ENCODE measurements at places on chromosomes 16 and 17.

GRCh38 chr17:30344283-30345088, 10.6 kb upstream of the TMIGD1 start:
- DNase-seq: peak; percentile 66

DNA sequence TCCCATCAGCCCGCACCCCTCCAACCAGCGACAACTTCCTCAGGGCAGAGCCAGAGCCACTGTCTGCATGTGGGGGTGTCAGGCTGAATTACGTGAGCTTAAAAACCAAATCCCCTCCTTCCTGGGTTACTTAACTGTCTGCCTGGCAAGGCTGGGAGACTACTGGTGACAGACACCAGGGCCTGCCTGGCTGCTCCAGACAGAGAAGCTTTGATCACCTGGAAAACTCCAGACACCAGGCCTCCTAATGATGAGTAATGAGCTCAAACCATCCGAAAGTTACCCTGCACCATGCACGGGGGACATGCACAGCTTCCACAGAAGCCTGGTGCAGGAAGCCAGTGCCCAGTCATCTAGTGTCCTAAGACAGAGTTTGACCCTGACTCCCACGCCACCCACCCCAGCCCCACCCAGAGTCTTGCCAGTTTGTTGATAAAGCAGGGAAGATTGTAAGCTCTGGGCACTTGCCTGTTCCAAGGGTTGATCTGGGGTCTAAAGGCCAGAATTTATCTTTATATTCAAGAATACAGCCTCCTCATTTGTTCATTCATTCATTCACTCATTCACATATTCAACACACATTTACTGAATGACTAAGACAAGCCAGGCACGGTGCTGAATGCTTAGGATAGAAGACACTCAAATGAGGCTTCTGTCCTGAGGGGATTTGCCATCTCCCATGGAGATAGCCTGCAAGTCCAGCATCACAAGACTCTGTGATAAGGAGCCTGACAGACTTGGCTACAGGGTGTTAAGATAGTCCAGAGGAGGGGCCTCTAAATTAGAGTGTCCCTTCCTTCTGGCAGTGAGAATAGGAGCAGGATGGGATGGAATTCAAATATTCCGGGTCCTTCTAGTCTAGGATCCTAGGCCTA, 7.2 kb upstream of the CCDC182 start:
- no peak for DNase-seq

GRCh38 chr16:57999971-58000705, at the start of gene ZNF319:
Gene ZNF319 (minus strand): TSS chr16:58000672. CDS start chr16:57998265, 2,407 bp downstream.
- peak; percentile 30 for DNase-seq

DNA sequence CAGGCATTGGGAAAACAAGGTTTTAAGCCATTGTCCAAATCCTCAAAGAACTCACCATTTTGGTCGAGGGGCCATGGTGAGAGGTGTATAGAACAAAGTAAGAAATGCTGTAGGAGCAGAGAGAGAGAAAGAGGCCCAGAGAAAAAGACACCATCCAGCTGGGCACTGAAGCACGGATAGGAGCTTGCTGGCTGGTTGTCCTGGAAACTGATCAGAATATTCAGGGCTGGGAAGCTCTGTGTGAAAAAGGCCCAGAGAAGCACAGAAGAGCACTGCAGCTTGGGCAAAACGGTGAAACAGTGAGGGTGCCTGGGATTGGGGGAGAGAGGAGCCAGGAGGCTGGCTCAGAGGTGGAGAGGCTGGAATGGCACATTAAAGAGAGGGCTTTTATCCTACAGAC, 16.5 kb downstream of the HS3ST3B1 start:
- DNase-seq: no peak

GRCh38 chr16:87329436-87330256, 12.5 kb upstream of the C16orf95 start:
- peak; percentile 17 for DNase-seq

DNA sequence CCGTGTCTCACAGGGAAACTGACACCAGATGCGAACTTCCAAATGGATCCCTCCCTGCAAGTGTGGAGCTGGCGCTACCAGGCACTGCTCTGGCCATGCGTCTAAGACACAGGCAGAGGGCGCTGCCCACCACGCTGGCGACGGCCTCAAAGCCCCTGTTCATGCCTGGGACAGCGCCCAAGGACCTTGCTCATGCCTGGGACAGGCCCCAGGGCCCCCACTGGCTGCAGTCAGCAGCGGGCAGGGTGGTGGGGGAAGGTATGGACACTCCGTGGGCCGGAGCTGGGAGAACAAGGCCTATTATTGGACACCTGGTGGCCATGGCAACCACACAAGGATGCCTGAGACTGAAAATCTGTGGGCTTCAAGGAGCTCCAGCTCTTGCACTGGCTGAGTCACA, 8.8 kb downstream of the ZG16B start:
- peak; percentile 70 for DNase-seq

DNA sequence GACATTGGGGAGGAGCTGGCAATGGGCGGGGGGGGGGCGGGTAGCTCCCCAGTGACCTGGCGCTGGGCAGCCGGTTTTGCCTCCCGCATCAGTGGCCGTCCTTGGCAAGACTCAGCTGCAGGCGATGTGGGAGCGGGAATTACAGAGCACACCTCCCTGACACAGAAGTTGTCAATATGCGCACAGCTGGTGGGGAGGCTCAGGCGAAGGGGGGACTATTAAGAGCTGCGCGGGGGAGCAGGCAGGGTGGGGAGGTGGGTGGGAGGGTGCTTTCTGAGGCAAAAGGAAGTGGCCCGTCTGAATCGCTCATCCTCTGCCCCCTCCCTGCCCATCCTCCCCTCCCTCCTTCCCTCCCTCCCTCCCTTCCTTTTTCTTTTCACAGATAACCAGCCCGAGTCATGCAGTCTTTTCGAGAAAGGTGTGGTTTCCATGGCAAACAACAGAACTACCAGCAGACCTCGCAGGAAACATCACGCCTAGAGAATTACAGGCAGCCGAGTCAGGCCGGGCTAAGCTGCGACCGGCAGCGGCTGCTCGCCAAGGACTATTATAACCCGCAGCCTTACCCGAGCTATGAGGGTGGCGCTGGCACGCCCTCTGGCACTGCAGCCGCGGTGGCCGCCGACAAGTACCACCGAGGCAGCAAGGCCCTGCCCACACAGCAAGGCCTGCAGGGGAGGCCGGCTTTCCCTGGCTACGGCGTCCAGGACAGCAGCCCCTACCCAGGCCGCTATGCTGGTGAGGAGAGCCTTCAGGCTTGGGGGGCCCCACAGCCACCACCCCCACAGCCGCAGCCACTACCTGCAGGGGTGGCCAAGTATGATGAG, 44.0 kb downstream of the SREBF1 start:
- no peak for DNase-seq

DNA sequence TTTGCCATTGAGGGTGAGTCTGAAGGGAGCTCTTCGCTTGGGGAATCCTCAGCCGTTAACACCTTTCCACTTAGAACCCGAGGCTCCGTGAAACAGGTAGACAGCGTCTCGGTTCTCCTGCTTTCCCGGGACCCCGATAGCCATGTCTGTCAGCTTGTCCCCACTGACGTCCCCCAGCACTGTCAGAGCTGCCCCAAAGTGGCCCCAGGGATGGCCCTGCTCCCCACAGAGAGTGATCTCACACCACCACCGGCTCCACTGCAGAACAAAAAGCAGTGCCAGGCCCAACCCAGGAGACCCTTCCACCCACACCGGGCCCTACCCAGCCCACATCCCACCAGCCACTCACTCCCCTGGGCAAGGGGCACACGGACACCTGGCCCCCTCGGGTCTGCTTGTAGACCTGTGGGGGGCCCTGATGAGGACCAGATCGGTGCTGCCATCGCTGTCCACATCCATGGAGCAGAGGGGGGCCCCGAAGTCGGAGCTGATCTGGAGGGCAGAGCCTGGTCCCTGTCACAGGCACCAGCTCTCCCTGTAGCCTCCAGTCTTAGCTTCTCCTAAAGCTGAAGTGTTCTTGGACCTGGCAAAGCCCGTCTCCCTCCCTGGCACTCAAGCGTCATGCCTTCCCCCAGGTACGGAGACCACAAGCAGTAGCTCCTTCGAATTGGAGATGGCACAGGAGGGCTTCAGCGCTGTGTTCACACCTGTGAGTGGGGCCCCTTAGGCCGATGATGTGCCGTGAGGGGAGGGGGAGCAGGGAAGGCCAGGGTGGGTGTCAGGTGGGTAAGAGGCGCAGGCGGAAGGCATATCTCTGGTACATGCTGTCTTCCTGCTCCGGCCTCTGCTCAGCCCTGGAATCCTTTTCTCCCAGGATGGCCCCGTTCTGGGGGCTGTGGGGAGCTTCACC, 6.5 kb downstream of the ITGAX start:
- DNase-seq: no peak

DNA sequence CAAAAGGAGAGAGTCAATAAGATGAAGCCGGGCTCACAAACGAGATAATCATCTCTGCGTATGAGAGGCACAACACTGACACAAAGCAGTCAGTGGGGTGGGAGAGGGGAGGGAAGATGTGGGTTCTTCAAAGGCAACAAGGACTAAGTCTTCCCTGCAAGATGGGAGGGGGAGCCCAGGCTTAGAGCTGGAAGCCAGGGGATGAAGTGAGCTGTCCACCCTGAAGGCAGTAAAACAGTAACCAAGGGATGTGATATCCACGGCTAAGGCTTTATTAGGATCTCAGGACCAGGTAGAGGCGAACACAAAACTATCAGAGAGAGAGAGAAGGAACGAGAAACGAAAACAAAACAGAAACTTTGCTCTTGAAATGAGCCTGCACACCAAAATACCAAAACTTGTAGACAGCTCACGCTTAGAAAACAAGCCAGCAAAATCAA, 115.9 kb downstream of the DYNLRB2 start:
- DNase-seq: no peak

DNA sequence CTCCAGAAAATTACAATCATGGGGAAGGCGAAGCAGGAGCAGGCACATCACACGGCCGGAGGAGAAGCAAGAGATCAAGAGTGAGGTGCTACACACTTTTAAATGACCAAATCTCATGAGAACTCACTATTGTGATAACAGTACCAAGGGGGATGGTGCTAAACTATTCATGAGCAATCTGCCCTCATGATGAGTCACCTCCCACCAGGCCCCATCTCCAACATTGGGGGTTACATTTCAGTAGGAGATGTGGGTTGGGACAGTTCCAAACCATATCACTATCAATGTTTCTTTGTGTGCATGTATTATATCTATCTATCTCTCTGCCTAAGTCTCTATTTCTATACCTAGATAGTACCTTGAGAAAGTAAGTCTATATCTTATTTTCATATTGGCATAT, 724.8 kb downstream of the CDH11 start:
- no peak for DNase-seq

DNA sequence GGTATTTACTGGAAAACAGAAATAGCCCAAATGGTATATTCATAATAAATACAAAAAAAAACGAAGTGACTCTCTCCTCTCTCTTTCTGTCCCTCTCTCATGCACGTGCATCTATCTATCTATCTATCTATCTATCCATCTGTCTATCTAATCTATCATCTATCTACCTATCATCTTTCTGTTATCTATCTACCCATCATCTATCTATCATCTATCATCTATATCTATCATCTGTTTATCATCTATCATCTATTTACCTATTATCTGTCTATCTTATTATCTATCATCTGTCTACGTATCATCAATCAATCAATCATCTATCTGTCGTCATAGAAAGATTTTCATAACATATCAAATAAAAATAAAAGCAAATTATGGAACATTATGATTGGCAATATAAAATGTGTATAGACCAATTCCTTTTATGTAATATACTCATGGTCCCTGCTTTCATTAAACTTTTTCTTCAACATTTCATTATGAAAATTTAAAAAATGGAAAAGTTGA, 126.7 kb upstream of the CACNG3 start:
- DNase-seq: no peak

- no peak for DNase-seq
Observed at GRCh38 chr16:80708823-80709222, 95.6 kb downstream of the CDYL2 start.

DNA sequence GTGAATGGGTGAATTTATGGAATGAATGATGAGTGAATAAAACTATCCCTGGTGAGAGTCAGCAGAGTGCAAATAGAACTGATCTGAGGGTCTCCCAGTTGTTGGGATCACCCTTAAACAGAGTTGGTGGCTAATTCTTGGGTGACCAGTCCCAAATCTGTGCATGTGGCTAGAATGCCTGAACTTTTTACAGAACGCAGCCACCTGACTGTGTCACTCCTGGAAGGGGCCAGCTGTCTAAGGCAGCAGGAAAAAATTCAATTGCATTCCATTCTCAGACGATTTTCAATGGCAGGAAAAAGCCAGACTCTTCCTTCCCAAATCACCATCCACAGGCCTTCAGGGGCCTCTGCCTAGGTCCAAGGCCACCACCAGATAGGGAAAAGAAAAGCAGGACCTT, 43.5 kb downstream of the BEAN1 start:
- DNase-seq: no peak

DNA sequence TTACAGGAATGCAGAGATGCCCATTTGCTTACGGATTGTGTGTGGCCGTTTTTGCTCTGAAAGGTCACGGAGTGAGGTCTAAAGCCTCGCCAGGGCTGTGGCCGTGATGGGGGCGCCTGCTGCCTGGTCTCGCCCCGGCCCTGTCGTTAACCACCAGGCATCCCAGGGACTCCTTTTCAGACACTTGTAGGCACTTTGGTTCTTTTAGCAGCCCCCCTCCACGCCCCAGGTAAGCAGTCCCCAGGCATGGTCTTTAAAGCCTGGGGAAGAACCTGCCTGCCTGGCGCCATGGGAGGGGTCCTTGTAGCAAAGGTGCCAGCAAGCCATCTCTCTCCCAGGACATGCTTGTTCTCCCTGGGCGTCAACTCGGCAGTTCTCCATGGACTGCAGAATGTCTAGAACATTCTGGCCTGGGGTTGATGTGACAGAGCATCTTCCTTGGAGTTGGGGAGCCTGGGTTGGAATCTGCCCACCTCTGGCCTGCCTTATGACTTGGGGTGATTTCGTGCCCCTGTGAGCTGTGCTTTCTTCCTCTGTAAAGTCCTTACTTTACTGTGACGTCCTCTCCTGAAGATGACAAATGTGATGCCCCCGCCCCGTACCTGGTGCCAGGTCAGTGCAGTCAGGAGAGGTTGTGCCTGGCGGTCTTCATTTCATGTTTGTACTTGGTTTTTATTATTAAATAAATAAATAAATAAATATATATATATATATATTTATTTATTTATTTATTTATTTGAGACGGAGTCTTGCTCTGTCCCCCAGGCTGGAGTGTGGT, 5.4 kb downstream of the KCTD5 start:
- DNase-seq: peak; percentile 10

GRCh38 chr16:77853161-77853560, 64.8 kb downstream of the VAT1L start:
- no peak for DNase-seq

GRCh38 chr16:74252329-74252728, 44.3 kb upstream of the PSMD7 start:
- DNase-seq: no peak

GRCh38 chr16:67987460-67988160, 7.3 kb upstream of the DPEP3 start:
- DNase-seq: no peak

DNA sequence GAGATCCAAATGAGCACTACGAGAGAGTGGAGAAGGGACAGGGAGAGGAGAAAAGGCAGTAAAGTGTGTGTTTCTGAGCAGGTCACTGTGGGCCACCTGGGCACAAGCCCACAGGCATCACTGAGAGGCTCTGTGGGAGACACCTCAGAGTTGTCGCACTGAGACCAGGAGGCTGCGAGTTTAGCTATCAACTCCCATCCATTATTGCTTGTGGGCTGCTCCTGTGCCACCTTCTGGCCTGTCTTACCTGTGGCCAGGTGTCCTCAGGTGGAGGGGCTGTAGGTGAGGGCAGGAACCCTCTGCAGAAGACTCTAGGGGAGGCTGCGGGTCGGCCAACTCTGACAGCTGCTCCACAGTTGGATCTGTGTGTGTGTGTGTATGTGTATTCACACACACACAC, 2.5 kb upstream of the PRR29 start:
- no peak for DNase-seq

All from left cardiac atrium (tissue), 4 donors.